Activated CD8-positive, alpha-beta memory T cell treated with anti-CD3 and anti-CD28 coated beads, Interleukin-2, amount 10 ng/mL, durations not matched to agents 7 days and 5 days (primary cell): ENCODE measurements at places on chromosomes 12 and 14. TPM values are rescaled to one million over a fixed set of nuclear protein-coding genes. Genes with fewer than 3 reads are reported as not detected.

Gene KRT7
- 4.7 TPM for total RNA-seq

Gene MAP1LC3B2
- total RNA-seq: 0.54 TPM

Gene PLEKHG7
- total RNA-seq: not detected

Gene ENDOU
- not detected for total RNA-seq

Gene PKP2
- not detected for total RNA-seq

Gene TSPAN9
- total RNA-seq: not detected

Gene HOXC4
- total RNA-seq: 1.5 TPM

Gene DENND5B
- 0.26 TPM for total RNA-seq

Gene CACNA1C
- 0.14 TPM for total RNA-seq

Gene IGF1
- 1.1 TPM for total RNA-seq

Gene CLMN
- total RNA-seq: 0.91 TPM

Gene CRY1
- 20.6 TPM for total RNA-seq

Gene CCDC197
- total RNA-seq: 0.14 TPM

DNA sequence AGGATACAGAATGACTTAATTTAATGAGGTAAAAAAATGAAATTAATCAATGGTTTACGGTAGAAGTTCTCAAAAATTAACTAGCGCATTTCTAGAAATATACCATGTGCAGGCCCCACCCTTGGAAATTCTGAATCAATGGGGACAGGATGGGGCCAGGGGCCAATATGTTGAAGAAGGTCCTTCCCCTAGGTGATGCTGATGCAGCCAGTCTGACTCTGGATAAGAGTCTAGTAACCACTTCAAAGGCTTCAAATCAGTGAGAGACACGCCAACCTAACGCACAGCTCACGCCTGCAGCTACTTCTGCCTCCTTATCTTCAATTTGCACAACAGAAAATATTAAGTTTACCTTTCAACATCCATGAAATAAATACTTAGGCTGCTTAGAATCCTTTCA lies 14.9 kb downstream of the GIT2 start:
- H3K4me3 ChIP-seq: no peak overlapping the region
- peaks cover 37% of the 10 kb centered on the region for H3K4me1 ChIP-seq
- H3K27ac ChIP-seq: no peak overlapping the region
- H3K27me3 ChIP-seq: no peaks in the 10 kb centered on the region
- peaks cover 74% of the 10 kb centered on the region for H3K36me3 ChIP-seq
- no peak for DNase-seq

DNA sequence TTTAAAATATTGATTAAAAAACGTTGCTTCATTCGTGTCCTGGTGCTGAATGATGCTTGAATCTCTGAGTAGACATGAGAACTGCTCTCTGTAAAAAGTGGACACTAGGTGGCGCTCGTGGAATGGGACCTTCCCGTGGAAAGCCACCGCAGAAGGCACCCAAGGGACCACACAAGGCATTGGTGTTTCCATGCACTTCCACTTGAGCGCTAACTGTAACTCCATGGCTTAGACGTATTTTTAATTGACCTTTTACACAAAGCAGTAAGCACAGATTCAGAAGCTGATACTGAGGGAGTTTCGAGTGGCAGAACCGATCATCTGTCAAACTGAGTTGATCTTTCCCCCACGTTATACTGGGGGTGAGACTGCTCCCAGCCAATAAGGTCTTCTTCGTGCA lies 135.3 kb downstream of the PRKCH start:
- H3K27me3 ChIP-seq: no peaks in the 10 kb centered on the region
- no peak overlapping the region for H3K4me3 ChIP-seq
- H3K36me3 ChIP-seq: peaks cover 88% of the 10 kb centered on the region
- peaks cover 91% of the 10 kb centered on the region for H3K4me1 ChIP-seq
- peak overlapping the region; percentile 74 for H3K27ac ChIP-seq

GRCh38 chr14:35435177-35435576 lies 30.6 kb upstream of the NFKBIA start:
- DNase-seq: no peak
- H3K4me3 ChIP-seq: no peak overlapping the region
- peaks cover 15% of the 10 kb centered on the region for H3K4me1 ChIP-seq
- no peak overlapping the region for H3K27ac ChIP-seq

DNA sequence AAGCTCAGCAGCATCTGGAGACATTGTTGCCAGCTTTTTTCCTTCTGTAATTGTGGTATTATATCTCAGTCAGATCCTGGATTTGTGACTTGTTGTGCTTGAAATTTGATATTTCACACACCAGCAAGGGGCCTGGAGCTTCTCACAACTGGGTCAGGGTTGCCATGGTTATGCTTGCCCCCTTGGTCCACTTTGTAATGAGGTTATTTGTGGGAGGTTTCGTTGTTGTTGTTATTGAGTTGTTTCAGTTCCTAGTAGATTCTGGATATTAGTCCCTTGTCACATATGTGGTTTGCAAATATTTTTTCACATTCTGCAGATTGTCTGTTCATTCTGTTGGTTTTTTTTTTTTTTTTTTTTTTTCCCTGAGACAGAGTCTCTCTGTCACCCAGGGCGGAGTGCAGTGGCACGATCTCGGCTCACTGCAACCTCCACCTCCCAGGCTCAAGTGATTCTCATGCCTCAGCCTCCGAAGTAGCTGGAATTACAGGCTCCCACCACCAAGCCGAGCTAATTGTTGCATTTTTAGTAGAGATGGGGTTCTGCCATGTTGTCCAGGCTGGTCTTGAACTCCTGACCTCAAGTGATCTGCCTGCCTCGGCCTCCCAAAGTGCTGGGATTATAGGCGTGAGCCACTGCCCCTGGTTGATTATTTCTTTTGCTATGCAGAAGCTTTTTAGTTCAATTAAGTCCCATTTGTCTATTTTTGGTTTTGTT lies 80.6 kb upstream of the ETV6 start:
- H3K4me1 ChIP-seq: no peaks in the 10 kb centered on the region
- H3K36me3 ChIP-seq: peaks cover 2% of the 10 kb centered on the region
- H3K27ac ChIP-seq: no peak overlapping the region
- H3K27me3 ChIP-seq: peaks cover 17% of the 10 kb centered on the region
- no peak overlapping the region for H3K4me3 ChIP-seq

- no peaks in the 10 kb centered on the region for H3K27me3 ChIP-seq
- peaks cover 60% of the 10 kb centered on the region for H3K4me1 ChIP-seq
- no peak overlapping the region for H3K4me3 ChIP-seq
- no peak for DNase-seq
Measured at GRCh38 chr12:105334582-105334981, 4.1 kb downstream of the C12orf75 start.

DNA sequence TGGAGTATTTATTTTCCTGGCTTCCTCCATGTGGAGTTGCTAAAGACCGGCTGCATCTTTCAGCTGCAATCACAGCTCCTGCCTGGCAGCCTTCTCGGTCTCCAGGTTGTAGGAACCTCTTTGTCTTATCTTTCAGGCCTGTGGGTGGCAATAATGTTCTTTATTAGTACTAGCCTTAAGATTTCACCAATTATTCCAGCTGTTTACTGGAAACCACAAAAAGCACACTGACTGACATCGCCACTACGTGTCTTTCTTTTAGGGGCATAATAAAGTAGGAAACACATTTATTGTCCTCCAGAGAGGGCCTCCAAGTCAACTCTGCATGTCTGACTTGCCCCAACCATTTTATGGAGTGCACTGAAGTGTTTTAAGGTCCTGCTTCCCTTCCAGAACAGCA lies 1116.5 kb upstream of the TMEM132C start:
- no peak overlapping the region for H3K4me3 ChIP-seq
- no peak for DNase-seq
- peaks cover 11% of the 10 kb centered on the region for H3K4me1 ChIP-seq
- H3K36me3 ChIP-seq: peaks cover 2% of the 10 kb centered on the region
- peaks cover 3% of the 10 kb centered on the region for H3K27me3 ChIP-seq
- H3K27ac ChIP-seq: no peak overlapping the region

GRCh38 chr12:54437243-54437642 lies 18.2 kb upstream of the ITGA5 start:
- peaks cover 10% of the 10 kb centered on the region for H3K27me3 ChIP-seq
- no peaks in the 10 kb centered on the region for H3K36me3 ChIP-seq
- no peak for DNase-seq
- H3K4me3 ChIP-seq: no peak overlapping the region

- H3K36me3 ChIP-seq: no peaks in the 10 kb centered on the region
Measured at GRCh38 chr12:107094183-107094448, 767 bp upstream of the CRY1 start.

- no peaks in the 10 kb centered on the region for H3K27me3 ChIP-seq
- H3K27ac ChIP-seq: no peak overlapping the region
- DNase-seq: no peak
- peaks cover 46% of the 10 kb centered on the region for H3K36me3 ChIP-seq
- no peak overlapping the region for H3K4me3 ChIP-seq
- peaks cover 30% of the 10 kb centered on the region for H3K4me1 ChIP-seq
Measured at GRCh38 chr12:10358131-10358530, 31.7 kb downstream of the KLRK1 start.

DNA sequence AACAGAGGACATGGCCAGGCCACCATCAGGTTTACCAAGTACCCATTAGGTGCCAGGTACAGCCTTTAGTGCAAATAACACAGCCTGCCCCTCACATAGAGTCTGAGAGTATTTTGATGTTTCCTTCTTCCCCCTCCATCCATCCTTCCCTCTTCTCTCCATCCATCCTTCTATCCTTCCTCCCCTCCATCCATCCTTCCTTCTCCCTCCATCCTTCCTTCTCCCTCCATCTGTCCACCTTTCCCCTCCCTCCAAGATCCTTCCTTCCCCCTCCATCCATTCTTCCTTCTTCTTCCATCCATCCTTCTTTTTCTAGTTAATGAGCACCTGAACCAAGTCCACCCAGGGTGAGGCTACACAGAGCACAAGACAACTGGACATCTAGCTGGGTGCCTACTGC lies 39.8 kb downstream of the ITPK1 start:
- H3K27ac ChIP-seq: no peak overlapping the region
- H3K36me3 ChIP-seq: peaks cover 2% of the 10 kb centered on the region
- no peak overlapping the region for H3K4me3 ChIP-seq
- DNase-seq: no peak
- no peaks in the 10 kb centered on the region for H3K27me3 ChIP-seq

DNA sequence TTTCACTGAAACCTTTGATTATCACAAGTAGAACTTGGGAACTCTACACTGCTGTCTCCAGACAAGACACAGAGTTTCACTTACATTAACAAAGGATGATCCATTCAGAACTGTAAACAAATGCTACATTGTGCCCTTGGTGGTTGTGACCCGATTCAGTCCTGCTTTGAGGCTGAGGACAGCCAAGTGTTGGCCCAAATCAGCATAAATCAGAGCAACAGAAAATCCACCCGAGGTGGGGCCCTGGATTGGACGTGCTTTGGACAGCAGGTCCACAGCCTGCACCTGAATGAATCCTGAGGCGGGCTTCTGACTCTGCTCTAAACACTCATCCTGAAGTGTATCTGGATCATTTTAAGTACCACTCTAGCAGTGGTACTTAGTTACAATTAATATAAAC lies 68.8 kb downstream of the PPP2R5C start:
- H3K27ac ChIP-seq: no peak overlapping the region
- H3K4me1 ChIP-seq: peaks cover 73% of the 10 kb centered on the region
- H3K36me3 ChIP-seq: peaks cover 68% of the 10 kb centered on the region
- DNase-seq: no peak

DNA sequence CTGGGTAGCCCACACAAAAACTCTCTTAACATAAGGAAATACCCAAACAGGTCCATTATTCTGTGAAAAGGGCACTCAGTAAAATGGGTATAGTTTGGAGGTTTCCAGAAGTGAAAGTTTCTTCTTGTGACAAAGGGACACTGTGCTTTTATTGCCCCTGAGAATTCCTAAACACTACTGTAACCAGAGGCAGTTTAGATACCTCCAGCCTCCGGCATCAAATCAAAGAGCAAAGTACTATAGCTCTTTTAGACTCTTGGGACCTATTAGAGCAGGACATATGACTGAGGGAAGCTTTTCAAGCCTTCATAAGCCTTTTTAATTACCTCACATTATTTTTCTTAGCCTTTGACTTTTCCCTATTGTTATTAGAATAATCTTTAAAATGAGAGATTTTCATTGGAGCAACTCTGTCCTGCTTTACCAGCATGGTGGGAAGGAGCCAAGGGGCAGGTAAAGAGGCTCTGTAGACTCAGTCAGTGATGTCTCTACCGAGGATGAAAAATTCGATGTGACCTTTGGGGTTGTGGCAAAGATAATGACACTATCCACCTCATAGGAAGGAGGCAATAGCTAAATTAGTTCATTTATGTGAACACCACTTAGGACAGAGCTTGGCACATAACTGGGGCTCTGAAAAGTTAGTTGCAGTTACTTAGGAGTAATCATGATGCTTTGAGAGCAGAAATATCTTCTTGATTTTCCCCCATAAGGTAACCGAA lies 85.1 kb downstream of the IFNG start:
- H3K27me3 ChIP-seq: no peaks in the 10 kb centered on the region
- no peak overlapping the region for H3K27ac ChIP-seq
- H3K36me3 ChIP-seq: peaks cover 22% of the 10 kb centered on the region
- no peak for DNase-seq

DNA sequence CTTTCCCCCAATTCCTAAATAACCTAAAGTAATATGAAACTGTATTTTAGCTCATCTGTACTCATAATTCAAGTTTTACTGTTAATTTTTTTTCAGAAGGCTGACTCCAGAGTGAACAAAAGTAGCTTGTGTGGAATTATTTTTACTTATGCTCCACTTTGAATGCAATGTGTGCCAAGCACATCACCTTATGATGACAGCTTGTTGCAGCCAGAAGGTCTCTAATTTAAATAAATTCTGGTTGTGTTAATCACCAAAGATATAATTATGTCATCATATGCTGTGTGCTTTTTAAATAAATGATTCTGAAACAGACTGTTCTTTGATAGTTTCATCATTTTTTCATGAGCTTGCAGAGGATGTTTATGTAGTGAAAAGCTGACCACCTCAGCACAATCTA lies 283.1 kb downstream of the TMEM117 start:
- no peaks in the 10 kb centered on the region for H3K27me3 ChIP-seq
- no peak overlapping the region for H3K4me3 ChIP-seq
- no peaks in the 10 kb centered on the region for H3K36me3 ChIP-seq
- no peaks in the 10 kb centered on the region for H3K4me1 ChIP-seq

- H3K4me3 ChIP-seq: peak overlapping the region; percentile 75
- peak overlapping the region; percentile 64 for H3K27ac ChIP-seq
- peaks cover 50% of the 10 kb centered on the region for H3K4me1 ChIP-seq
- H3K36me3 ChIP-seq: no peaks in the 10 kb centered on the region
- peak; percentile 74 for DNase-seq
Measured at GRCh38 chr12:48979602-48980388, 1.7 kb downstream of the WNT1 start.
